ENCODE measurements at places on chromosomes 5 and 9.

DNA sequence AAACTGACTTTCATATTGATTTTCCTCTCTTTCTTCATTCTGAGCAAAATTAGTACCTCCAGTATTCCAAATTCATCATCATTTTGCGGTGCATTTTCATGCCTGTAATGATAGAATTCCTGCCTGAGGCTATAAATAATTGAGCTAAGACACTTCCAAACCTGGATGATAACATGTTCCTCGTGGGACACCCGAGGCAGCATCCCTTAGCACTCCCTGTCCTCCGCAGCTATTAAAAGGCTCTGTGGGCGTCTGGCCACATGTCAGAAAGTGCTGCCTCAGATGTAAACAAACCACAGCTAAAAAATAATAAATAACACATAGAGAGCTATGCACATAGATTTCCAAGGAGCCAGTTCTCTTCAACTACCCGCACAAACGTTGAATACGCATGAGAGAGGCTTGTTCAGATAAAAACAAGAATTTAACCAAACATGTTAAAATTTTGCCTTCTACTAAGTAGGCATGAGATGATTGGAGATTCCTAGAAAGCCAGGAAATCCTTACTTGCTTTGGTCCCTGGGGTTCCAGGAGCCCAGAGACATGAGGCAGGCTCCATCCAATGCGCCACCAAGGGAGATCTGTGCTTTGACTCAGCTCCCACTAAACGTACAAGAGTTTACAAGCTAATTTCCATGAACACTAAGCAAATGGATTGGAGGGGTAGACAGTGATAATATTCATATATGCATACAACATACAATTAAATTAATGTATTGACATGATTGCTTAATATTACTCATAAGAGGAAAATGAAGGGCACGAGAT lies 82.7 kb downstream of the SHC3 start:
- no peak for DNase-seq

DNA sequence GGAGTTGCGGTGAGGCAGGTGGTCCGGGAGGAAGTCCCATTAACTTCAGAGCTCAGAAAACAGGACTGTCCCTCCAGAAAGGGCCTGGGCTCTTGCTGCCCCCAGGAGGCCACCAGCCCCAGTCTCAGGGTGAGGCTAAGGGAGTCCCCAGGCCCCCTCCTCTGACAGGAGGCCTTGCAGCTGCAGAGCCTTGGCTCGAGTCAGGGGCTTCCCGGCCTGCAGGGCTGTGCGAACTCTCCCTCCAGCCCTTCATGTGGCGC lies 3.2 kb upstream of the STPG3 start:
- no peak for DNase-seq

DNA sequence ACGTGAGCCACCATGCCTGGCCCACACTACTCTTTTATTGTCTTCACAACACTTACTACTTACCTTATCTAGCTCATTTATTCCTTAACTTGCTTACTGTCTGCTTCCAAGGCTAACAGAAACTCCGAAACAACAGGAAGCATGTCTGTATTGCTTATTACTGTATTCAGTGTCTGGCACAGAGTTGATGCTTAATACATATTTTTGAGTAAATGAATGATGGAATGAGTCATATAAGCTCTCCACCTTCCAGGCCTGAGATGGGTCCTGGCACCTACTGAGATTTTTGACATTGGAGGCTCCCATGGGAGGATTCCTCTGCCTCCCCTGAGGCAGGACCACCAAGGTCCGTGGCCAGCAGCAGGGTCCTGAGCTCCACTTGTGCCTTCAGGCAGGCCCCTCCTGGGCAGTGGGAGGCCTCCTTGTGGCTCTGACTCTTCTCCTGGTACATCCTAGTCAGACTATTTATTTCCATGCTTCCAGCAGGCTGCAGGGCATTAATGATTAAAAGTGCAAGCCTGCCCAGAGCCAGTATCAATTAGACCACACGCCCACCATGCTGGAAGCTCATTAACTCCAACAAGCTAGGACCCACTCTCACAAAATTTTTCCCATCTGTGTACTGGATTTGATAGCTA lies 76.5 kb upstream of the CTNNA1 start:
- no peak for DNase-seq

DNA sequence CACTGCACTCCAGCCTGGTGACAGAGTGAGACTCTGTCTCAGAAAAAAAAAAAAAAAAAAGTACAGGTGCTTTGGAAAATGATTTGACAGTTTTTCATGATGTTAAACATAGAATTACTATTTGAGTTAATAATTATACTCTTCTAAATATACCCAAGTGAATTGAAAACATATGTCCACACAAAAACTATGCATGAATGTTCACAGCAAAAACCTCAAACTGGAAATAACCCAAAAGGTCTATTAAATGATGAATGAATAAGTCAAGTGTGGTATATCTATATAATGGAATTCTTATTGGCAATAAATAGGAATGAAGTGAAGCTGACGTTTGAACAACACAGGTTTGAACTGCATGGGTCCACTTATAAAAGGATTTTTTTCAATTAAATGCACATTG lies 207.2 kb upstream of the DAB2 start:
- DNase-seq: no peak

DNA sequence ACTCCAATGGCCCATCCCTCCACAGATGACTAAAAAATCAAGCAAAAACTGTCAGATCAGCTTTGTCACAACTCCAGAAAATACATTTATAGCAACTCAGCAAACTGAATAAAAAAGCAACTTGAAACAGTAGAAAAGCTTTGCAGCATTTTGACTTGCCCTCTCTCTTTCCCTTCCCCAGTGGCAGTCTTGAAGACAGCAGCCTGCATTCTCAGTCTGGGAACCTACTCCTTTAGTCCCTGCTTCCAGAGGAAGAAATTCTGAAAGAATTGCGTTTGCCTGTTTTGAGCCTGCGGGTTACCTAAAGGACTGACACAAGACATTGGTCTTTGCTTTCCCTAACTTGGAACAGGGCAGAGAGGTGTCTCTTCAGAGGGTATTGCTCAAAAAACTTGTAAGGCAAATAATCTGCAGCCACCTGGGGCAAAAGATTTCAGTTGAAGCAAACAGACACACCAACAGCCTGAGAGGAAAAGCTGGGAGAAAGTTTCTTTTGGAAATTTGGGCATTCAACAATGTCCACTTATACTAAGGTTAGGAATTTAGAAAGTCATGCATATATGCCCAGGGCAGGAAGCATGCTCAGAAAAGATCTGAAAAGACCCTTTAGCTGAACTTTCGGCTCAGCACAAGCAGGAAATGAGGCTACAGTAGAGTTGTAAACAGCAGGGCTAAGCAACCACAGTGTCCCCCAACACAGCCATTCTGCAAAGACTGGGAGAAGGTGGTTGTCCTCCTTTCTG lies 15.2 kb upstream of the SLC35D2 start:
- DNase-seq: peak; percentile 38

DNA sequence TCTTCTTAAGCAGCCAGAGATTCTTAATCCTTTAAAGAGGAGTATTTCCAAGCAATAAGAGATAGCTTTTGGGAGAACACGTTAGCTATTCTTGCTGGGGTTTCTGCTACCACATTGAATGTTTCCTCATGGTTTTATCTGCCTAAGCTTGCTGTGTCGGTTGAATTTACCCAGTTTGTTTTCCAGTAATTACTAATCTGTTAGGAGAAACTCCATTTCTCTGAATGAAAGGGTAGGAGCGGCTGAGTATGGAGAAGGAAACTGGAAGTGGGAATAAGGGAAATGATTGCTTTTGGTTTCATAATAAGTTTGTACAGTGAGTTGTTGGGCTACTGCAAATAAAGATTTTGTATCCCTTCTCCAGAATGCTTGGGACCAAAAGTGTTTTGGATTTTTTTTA lies 1.2 kb downstream of the JAK2 start:
- DNase-seq: no peak

DNA sequence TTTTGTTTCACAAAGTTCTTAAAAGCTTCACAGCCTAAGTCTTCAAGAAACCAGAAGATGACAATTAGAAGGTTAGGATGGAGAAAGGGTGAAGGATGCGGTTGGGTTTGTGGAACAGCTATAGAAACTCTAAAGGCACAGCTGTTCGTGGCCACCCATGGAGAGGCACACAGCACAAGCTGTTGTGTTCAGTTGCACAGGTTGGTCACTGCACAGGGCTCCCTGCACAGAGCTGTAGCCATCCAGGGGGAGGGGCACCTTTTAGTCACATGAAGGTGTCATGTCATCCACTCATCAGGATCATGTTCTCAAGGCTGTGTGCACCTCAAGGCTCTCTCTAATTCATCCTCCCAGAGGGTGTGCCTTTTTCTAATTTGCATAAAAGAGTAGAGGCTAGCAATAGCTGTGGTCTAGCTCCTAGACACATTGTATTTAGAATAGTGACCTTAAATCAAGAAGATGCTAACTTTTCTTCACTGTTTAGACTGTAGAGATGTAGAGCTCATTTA lies 5.0 kb upstream of the RASGRF2 start:
- DNase-seq: no peak

DNA sequence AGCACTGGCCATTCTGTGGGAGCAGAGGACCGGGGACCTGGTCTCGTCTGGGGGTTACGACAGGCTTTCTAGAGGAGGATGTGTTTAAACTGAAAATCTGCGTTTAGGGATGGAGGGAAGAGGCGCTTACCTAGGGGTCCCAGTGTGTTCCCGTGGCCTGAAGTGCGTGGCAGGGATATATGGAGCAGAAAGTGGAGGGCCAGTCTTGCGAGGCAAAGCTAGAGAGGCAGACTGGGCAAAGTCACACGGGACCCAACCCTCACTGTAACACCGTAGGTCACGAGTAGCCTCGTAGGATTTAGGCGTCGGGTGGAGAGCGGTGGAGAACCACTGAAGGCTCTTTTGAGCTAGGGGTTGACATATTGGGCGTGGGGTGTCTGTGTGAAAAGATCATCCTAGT lies 32.8 kb upstream of the POMT1 start:
- DNase-seq: no peak

DNA sequence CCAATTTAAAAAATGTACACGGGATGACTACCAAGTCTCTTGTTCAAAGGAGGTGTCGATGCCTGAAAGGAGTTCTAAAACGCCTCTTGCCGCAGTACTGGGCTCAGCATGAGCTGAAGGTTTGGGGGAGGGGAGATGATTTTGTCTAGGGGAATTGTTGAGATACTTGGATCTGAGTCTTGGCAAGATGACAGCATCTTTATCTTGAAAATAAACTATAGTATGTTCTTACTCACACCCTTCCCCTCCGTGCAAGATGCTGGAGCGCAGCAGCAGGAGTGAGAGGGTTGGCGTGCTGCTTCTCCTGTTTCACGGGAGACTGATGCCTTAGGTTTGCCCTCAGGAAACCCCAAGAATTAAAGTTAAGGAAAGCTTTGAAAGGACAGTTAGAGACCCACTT lies 47.3 kb downstream of the FAM78A start:
- DNase-seq: no peak

DNA sequence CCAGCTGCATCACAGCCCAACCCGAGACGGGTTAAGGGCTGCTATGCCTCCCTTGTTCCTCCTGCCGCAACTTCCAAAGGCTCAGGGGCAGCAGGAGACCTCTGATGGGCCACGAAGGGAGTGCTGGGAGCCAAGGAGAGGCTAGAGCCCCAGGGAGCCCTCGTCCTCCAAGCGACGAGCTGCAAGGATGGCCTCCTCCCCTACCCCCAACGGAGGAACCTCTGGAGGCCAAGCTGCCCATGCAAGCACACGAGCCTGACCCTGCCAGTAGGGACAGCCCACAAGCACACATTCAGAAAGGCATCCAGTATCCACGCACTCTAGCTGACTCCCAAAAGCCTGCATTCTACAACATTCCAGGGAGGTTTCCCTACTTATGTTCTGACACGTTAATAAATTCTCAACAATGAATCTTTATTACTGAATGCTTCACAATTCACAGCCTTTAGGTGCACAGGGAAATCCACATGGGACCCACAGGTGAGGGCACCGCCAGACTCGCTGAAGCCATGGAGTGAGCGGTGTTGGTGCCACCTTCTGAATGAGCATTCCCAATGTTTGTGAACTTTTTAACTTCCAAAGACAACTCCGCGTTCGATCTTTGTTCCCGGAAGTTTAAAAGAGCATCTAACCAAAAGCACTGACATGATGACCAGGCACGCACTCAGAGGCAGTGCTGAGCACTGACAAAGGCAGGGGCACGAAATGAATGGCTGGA lies 28.7 kb downstream of the IPPK start:
- DNase-seq: no peak

DNA sequence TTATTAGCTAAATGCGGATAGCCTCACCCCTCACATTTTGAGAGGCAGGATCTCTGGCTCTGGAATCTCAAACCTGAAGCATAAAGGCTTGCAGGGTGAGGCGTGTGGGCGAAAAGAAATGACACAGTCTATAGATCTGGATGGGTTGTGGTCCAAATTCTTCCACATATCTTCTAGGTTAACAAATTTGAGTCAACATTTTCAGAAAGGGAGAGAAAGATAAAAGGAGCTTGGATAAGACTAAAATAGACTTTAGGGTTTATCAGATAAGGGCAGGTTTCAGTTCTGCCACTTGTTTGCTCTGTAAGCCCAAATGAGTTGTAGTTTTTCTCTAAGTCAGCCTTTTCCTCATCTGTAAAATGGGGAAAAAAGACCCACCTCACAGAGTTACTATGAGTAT lies 220.9 kb downstream of the TRIM32 start:
- DNase-seq: no peak

GRCh38 chr5:148561801-148562311 lies 92.5 kb downstream of the HTR4 start:
- no peak for DNase-seq

Measured in CD4-positive, alpha-beta T cell treated with Interleukin-4 for 1 hour (primary cell).